ENCODE measurements at places on chromosomes 16 and 17. TPM values are rescaled to one million over a fixed set of nuclear protein-coding genes. Genes with fewer than 3 reads are reported as not detected.

MMP25 gene
- under 0.01 TPM for total RNA-seq

PIRT gene
- not detected for total RNA-seq

POLR2A gene
- 54.1 TPM for total RNA-seq

SPATA32 gene
- not detected for total RNA-seq

SLC47A1 gene
- 2.3 TPM for total RNA-seq

IRF8 gene
- not detected for total RNA-seq

Data from epithelial cell of umbilical artery (primary cell).